ENCODE measurements at places on chromosomes 6 and 20.

DNA sequence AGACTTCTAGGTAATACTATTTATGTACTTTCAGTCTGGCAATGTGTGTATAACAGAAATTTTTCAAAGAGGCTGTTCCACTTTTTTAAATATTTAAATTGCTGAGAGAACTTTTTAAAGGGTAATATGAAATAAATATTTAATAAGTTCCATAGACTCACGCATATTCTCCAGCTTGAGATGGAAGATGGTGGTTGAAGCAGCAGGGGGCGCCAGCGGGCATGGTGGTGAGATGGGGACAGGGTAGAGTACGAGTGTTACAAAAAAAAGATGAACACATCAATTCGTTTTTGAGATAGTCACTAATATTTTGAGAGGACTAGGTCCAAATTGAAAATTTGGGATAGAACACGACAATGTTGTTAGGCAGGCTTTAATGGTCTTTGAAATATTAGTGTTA lies 68.4 kb downstream of the RSPO3 start:
- no peaks in the 10 kb centered on the region for H3K36me3 ChIP-seq
- H3K27ac ChIP-seq = no peak overlapping the region
- H3K4me1 ChIP-seq = no peaks in the 10 kb centered on the region
- no peak overlapping the region for H3K4me3 ChIP-seq
- peak; percentile 85 for DNase-seq
- peaks cover 10% of the 10 kb centered on the region for H3K27me3 ChIP-seq

DNA sequence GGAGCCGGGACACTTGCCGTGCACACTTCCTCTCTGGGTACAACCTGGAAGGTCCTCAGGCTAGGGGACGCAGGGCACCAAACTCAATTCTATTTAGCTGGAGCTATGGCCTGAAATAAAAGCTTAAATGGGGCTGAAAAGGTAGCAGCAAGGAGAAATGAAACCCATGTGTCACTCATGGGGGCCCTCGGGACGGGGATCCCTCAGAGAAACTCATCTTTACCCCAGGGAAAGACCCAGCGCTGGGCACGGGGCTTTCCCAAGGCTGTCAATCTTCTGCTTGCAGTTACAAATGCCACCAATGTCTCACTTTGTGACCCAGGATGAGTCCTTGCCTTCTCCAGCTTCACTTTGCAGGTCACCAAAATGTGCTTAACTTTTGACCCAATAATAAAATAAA lies 16.5 kb downstream of the SNAI1 start:
- peak; percentile 76 for DNase-seq
- no peak overlapping the region for H3K4me3 ChIP-seq
- H3K27ac ChIP-seq = no peak overlapping the region
- no peaks in the 10 kb centered on the region for H3K36me3 ChIP-seq
- peaks cover 11% of the 10 kb centered on the region for H3K4me1 ChIP-seq

- DNase-seq = no peak
- no peak overlapping the region for H3K4me3 ChIP-seq
- H3K4me1 ChIP-seq = peaks cover 10% of the 10 kb centered on the region
- no peaks in the 10 kb centered on the region for H3K27me3 ChIP-seq
- H3K36me3 ChIP-seq = peaks cover 2% of the 10 kb centered on the region
- H3K27ac ChIP-seq = no peak overlapping the region
Observed at GRCh38 chr6:125985979-125986300, 400 bp upstream of the TRMT11 start.

DNA sequence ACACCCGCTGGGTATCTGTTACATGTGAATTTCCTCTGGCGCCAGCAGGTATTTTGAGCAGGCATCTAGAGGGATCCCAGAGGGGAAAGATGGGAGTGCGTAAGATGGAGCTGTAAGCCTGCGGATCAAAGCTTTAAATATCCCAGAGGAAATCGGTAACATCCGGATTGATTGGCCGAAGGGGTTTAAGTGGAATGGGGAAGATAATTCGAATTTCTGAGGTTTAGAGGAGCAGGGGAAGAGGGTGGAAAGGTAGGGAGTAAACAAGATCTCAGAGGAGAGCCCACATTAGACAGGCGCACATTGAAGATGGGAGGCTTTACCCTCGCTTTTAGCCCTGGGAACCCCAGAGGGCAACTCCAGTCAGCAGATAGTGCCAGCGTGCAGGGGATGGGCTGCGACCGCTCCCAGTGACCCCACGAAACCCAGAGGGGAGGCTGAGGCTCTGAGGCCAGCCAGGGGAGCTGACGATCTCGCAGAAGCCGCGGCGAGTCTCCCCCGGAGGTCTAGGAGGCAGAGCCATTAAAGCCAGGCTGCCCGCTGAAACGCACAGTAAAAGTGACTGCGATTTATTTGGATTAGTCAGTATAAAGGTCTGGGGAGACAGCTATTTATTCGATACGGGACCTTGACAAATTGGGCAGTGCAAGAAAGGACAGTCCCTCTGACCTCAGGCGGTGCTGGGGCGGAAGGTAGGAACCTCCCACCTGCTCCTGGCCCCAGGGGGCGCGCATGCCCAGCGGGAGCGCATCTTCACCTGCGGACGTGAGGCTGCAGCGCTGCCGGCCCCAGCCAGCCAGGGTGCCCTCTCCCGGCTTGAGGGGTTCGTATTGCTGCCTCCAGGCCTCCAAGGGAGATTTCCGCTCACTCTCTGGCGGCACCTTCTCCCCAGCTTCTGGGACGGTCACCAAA lies 34.3 kb upstream of the TCF21 start:
- no peaks in the 10 kb centered on the region for H3K36me3 ChIP-seq
- no peak for DNase-seq
- H3K27ac ChIP-seq = no peak overlapping the region
- no peak overlapping the region for H3K4me3 ChIP-seq
- peaks cover 52% of the 10 kb centered on the region for H3K27me3 ChIP-seq
- H3K4me1 ChIP-seq = peaks cover 10% of the 10 kb centered on the region

All from activated naive CD4-positive, alpha-beta T cell treated with anti-CD3 and anti-CD28 coated beads for 36 hours (primary cell).